Activated CD4-positive, alpha-beta T cell treated with anti-CD3 and anti-CD28 coated beads, Interleukin-10, Interleukin-2, amounts not matched to agents 100 ng/mL and 50 ng/mL, durations not matched to agents 16 hours and 8 hours (primary cell): ENCODE measurements at places on chromosomes 7 and 10.

- DNase-seq = no peak
These were observed 472.8 kb downstream of the KCNMA1 start for GRCh38 chr10:77164616-77165311.

- DNase-seq = peak; percentile 64
These were observed 10.2 kb upstream of the ZFYVE27 start for GRCh38 chr10:97726636-97727178.

- DNase-seq = no peak
These were observed 4.0 kb upstream of the KLRG2 start for GRCh38 chr7:139487366-139488080.

GRCh38 chr7:71131256-71132126 is 453 bp upstream of the GALNT17 start:
- peak; percentile 12 for DNase-seq

GRCh38 chr10:48205918-48206317 is 68.6 kb downstream of the FRMPD2 start:
- no peak for DNase-seq
